ENCODE measurements at places on chromosomes 6 and 20. TPM values are rescaled to one million over a fixed set of nuclear protein-coding genes. Genes with fewer than 3 reads are reported as not detected.

- DNase-seq = no peak
These were observed 166.3 kb downstream of the DTNBP1 start for GRCh38 chr6:15496345-15497131.

- no peak for DNase-seq
These were observed 20.1 kb downstream of the SRC start for GRCh38 chr20:37365760-37366638.

DNA sequence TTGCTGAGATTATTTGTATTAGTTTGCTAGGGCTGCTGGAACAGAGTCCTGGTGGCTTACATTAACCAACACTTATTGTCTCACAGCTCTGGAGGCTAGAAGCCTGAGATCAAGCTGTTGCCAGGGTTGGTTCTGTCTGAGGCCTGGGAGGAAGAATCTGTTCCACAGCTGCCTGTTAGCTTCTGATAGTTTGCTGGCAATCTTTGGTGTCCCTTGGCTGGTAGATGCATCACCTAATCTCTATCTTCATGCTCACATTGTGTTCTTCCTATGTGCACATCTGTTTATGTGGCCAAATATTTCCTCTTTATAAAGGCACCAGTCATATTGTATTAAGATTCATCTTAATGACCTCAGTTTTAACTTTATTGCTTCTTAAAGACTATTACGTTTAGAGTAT, 19.5 kb downstream of the SF3B5 start:
- no peak for DNase-seq

- no peak for DNase-seq
These were observed 88.1 kb downstream of the SNAP25 start for GRCh38 chr20:10306440-10307358.

- DNase-seq = no peak
These were observed 73.9 kb downstream of the AHI1 start for GRCh38 chr6:135423649-135424128.

DNA sequence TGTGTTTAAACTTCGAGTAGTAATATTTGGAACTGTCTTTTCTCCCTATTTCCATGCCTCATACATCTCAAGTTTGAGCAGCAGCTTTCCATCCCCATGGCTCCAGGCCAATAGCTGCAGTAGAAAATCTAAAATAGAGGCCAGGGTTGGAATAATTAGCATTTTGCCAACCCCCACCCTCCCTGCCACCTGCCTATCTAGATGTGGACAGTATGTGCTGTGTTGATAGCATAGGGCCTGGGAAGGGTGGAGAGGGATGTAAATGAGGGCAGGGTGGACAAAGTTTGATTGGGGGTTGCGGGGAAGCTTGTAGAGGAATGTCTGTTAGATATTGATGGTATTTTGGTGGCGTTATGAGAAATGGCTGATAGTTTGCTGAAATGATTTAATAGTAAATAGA, 5.6 kb downstream of the TOP1 start:
- DNase-seq = no peak

GRCh38 chr20:25125636-25126035, 43.7 kb upstream of the VSX1 start:
- no peak for DNase-seq

DNA sequence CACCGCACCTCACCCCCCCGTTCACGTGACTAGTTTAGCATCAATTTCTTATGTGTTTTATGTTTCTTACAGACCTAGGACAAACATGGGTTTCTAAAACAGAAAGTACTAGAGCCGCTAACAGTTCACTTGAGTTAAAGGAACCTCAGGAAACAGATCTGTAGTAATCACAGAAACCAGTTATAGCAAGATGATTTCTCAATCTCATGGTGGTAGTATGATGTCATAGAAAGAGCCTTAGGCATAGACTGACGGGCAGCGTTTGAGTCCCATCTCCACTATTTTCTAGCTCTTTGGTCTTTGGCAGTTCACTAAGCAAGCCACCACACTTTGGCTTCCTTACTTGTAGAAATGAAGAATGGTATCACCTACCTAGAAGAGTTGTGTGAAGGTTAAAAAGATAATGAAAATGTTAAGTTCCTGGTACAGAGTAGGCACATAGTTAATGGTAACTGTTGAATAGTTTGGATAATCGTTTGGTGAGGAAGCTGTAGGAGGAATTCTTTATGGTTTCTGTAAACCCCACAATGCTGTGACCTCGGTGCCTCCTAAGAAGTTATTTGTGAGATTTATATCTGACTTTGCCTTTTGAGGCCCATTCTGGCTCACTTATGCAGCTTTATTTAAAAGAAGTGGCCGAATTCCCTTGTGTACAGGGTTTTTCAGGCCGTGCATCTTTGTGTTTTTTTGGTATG, 21.3 kb downstream of the CTNNBL1 start:
- DNase-seq = no peak

DNA sequence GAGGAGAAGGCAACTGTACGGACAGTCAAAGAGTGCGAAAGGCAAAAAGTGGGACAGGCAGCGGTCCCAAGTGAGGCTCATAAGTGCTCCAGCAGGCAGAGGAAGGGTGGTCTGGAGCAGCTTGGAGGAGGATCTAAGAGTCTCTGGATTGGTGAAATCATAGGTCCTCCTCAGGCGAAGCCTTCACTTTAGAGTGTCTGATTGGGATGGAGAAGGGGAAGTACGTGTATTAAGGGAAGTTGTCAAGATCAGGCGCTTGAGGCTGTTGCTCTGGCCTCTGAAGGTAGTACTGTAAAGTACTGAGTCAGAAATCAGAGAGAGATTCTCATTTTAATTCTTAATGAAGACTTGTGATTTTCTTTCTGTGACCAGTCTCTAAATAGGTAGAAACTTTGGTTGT, 185.6 kb downstream of the KIF16B start:
- no peak for DNase-seq

DNA sequence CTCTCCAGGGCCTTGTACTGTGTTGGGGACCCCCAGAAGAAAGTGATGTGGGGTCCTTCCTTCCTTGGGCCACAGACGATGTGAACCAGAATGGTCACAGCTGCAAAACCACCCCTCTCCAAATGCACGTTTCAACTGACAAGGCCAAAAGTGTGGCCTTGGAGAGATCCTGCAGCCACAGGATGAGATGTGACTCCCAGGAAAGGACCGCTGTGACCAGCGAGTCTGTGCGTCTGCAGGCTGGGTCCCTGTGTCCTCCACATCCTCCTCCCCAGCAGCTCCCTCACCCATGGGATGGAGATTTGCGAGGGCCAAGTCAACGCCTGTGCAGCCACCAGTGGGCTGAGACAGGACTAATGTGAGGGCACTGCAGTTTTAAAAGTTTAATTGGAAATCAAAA, 247.0 kb downstream of the ERMARD start:
- peak; percentile 62 for DNase-seq

- DNase-seq = no peak
These were observed 54.2 kb upstream of the MAP7 start for GRCh38 chr6:136604328-136604825.

GRCh38 chr6:56938649-56939191, 16.2 kb upstream of the BEND6 start:
- no peak for DNase-seq

- DNase-seq = no peak
These were observed 129.7 kb upstream of the AKAP12 start for GRCh38 chr6:151109869-151110575.

DNA sequence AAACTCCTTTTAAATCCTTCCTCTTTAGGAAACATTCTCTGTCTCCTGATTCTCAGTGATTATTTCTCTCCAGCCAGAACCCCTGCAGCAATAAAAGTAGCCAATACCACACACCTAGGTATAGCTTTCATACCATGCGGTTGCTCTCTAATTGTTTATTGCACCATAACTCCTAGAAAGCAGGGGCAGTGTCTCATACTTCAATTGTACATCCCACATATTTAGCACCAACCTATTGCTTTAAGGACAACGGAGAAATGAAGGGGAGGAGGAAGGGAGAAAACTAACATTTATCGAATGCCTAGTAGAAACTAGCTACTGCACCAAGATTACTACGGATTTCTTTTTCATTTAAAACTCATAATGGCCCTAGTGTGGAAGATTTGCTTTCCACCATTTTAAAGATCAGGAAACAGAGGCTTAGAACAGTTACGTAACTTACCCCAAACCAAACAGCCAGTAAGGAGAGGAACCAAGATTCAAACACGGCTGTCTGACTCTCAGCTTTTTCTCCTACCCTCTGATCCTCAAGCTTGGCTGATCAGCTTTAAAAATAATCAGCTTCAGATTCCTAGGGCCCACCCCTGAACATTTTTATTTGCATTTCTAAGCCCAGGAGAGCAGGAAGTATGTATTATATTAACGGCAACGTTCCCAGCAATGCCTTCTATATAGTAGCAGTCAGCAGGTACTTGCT, 43.4 kb upstream of the ATXN1 start:
- DNase-seq = no peak

- no peak for DNase-seq
These were observed 538.1 kb upstream of the MAN1A1 start for GRCh38 chr6:119887666-119888065.

DNA sequence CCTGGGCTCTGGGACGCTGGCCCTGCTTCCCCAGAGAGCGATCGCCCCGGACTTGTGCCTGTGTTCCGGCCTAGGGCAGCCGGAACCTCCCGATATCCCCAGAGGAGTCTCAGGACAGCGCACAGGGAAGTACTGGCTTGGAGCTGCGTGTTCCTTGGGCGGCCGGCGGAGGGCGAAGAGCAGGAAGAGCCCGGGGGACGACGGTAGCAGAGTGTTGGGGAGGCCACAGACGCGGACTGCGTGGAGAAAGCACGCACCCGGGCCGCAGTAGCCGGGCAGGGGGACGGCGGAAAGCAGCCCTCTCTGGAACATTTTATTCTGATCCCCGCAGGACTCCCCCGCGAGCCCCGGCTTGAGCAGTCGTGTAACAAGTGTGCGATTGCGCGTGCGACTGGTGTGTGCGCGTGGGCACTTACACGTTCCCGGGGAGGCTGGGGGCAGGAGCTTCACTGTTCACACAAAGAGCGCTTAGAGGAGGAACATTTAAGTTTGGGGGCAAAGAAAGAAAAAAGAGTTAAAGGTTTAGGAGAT, 36.1 kb downstream of the NCR2 start:
- DNase-seq = peak; percentile 88

DNA sequence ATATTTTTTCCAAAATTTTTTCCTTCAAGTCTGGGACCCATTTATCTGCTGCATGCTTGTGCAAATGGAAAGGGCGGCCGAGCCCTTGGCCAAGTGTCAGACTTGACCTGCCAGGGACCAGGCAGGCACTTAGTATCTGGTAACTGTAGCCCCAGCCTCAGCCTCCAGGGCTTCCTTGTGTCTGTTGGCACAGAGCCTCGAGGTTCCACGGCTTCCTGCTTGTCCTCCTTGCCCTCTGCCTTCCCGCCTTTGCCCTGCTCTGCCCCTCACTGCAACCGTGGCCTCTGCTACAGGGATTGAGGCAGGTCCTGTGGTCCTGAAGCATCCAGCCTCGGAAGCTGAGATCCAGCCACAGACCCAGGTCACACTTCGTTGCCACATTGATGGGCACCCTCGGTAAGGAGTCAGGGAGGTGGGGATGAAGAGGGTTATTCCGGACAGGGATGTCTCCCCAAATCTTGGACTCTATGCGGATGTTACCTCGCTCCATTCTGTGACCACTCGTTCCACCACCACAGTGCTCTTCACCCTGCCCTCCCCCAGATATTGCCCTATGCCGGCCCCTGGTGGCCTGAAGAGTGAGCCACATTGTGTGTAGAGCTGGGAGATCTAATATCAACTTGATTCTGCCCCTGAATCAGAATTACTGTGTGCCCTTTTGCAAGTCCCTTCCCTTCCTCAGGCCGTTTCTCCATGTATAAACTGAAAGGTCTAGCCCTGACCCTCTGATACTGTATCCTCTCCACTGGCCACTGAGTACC, 41.5 kb upstream of the SRF start:
- DNase-seq = no peak

- no peak for DNase-seq
These were observed 108.2 kb downstream of the KIF6 start for GRCh38 chr6:39617026-39617425.

DNA sequence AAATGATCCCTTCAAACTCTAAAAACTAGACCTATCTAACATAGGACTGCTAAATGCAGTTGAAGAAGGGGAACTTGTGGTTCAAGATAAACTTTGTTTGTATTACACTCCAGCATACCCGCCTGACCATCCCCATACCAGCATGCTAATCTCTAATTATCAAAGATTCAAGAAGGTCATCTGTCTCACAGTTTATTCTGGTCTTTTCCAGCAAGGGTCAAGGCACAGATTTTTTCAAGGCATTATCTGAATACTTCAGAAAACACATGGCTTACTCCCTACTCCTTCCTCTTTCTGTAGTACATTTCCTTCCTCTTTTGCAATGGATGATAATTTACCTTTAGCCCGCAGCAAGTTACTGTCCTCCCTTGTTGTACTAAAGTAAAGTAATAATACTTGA, 174.1 kb downstream of the PKHD1 start:
- no peak for DNase-seq

- DNase-seq = no peak
These were observed 207.4 kb downstream of the DLL1 start for GRCh38 chr6:170083236-170084051.

- DNase-seq = no peak
These were observed 10.2 kb downstream of the DLL1 start for GRCh38 chr6:170280689-170281045.

GRCh38 chr20:58617158-58617557, 33.9 kb upstream of the STX16 start:
- DNase-seq = no peak

The ZNF512B gene
- total RNA-seq = 40.9 TPM

The PPP1R3G gene
- 0.40 TPM for total RNA-seq

The HUS1B gene
- total RNA-seq = 1.8 TPM

The PI16 gene
- not detected for total RNA-seq

The CD24 gene
- total RNA-seq = 0.42 TPM

The HLA-DRB5 gene
- total RNA-seq = not detected

The LY6G6D gene
- total RNA-seq = not detected

The WFDC10B gene
- total RNA-seq = not detected

The PRR18 gene
- not detected for total RNA-seq

The BHLHE23 gene
- total RNA-seq = not detected

The MAFB gene
- 31.9 TPM for total RNA-seq

The SLC22A16 gene
- total RNA-seq = not detected

The EPHA7 gene
- total RNA-seq = 424 TPM

The RAD21L1 gene
- total RNA-seq = not detected

The SLC17A2 gene
- not detected for total RNA-seq

Measured in osteocyte (in vitro differentiated cells).